Endothelial cell (in vitro differentiated cells): ENCODE measurements at places on chromosomes 5 and 9. TPM values are rescaled to one million over a fixed set of nuclear protein-coding genes. Genes with fewer than 3 reads are reported as not detected.

EPB41L4A gene
- 50.6 TPM for total RNA-seq

- H3K36me3 ChIP-seq: no peaks in the 10 kb centered on the region
- no peak overlapping the region for H3K4me3 ChIP-seq
- peaks cover 5% of the 10 kb centered on the region for H3K27me3 ChIP-seq
- no peak overlapping the region for H3K27ac ChIP-seq
- peak; percentile 56 for DNase-seq
Observed at GRCh38 chr5:151523335-151523734, 67.8 kb downstream of the FAT2 start.

GARIN3 gene
- total RNA-seq: not detected

DNA sequence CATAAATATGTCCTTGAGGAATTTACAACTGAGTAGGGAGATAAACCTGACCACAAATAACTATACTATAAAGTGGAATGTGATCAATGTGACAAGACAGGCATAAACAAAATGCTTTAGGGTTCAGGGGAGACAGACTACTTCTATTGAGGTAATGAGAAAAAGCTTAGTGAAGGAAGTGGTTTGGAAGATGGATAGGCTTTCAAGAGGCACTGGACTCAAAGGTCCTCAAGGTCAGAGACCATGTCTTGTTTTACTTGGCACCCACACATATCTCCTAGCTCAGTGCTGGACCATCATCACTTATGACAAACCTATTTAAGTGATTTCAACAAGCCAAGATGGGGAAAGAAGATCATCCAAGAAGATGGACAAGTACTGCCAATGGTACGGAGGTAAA, 257.8 kb downstream of the BNC2 start:
- no peaks in the 10 kb centered on the region for H3K27me3 ChIP-seq
- H3K36me3 ChIP-seq: no peaks in the 10 kb centered on the region
- H3K4me3 ChIP-seq: no peak overlapping the region
- H3K4me1 ChIP-seq: no peaks in the 10 kb centered on the region

TMC1 gene
- not detected for total RNA-seq

ZBED3 gene
- total RNA-seq: 13.0 TPM

DNA sequence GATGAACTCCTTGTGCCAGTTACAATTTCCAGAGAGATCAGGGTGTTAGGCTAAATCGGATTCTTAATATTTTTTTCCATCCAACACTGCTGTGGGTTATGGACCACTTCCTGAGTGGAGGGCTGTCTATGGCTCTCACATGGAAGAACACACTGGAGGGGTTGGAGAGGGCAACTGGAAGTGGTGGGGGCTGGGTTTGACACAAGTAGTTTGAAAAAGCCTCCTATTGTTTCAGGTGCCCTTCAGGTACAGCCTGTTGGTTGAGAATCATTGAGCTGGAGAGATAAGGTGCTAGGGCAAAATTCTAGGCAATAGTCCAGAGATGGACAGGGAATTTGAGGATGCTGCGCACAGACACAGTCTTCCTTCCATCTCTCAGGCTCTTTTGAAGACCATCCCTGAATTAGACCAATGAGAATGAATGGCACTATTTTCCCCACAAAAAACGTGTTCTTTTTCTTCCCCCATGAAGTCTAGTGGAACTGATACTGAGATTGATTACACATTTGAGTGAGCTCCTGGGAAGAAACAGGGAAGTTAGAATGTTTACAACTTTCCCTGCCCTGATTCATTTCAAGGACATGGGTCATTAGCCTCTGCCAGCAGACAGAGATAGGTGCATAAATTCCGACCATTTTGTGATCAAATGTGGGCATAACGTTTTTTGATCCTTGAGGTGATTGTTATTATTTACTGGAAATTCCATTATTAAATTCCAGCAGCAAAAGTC, 87.7 kb downstream of the ACER2 start:
- H3K36me3 ChIP-seq: no peaks in the 10 kb centered on the region
- no peak for DNase-seq
- no peak overlapping the region for H3K4me3 ChIP-seq
- H3K27ac ChIP-seq: no peak overlapping the region
- H3K27me3 ChIP-seq: peaks cover 3% of the 10 kb centered on the region
- peaks cover 13% of the 10 kb centered on the region for H3K4me1 ChIP-seq

- H3K36me3 ChIP-seq: no peaks in the 10 kb centered on the region
- H3K4me3 ChIP-seq: no peak overlapping the region
- no peak for DNase-seq
- H3K4me1 ChIP-seq: no peaks in the 10 kb centered on the region
- H3K27me3 ChIP-seq: peaks cover 3% of the 10 kb centered on the region
Observed at GRCh38 chr9:85055506-85056202, 386.1 kb downstream of the NTRK2 start.

DNA sequence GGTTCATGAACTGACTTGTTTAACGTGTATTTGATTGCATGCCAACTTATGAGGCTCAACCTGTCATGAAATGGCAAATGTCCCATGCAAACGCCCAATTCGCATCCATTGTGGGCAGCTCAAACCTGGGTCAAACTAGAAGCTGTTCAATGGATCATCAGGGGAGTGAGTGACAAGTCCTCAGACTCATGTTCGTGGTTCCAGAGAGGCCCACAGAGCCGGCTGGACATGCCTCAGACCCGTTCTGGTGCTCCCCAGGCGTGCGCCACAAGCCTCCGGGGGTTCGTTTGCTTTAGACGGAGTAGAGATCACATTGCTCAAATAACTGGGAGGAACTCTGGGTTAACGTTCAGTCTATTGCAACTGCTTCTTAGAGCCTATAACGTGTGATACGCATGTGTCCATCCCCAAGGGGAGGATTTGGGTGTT, 15.0 kb downstream of the GFI1B start:
- DNase-seq: no peak
- peak overlapping the region; percentile 71 for H3K27ac ChIP-seq
- H3K27me3 ChIP-seq: peaks cover 14% of the 10 kb centered on the region
- peaks cover 39% of the 10 kb centered on the region for H3K4me1 ChIP-seq
- peak overlapping the region; percentile 11 for H3K4me3 ChIP-seq

- H3K27me3 ChIP-seq: peaks cover 2% of the 10 kb centered on the region
- no peaks in the 10 kb centered on the region for H3K36me3 ChIP-seq
- H3K27ac ChIP-seq: no peak overlapping the region
- H3K4me3 ChIP-seq: no peak overlapping the region
- no peaks in the 10 kb centered on the region for H3K4me1 ChIP-seq
- DNase-seq: no peak
Observed at GRCh38 chr5:87210743-87211142, 56.9 kb upstream of the RASA1 start.

ZNF883 gene
- total RNA-seq: 6.1 TPM

- DNase-seq: no peak
- peaks cover 34% of the 10 kb centered on the region for H3K4me1 ChIP-seq
- H3K27ac ChIP-seq: peak overlapping the region; percentile 65
- H3K4me3 ChIP-seq: no peak overlapping the region
Observed at GRCh38 chr5:32278406-32278805, 34.3 kb downstream of the MTMR12 start.

RANBP3L gene
- not detected for total RNA-seq

GRCh38 chr5:113266913-113267227, 167.9 kb downstream of the TSSK1B start:
- no peak for DNase-seq
- H3K4me3 ChIP-seq: no peak overlapping the region
- no peak overlapping the region for H3K27ac ChIP-seq
- peaks cover 4% of the 10 kb centered on the region for H3K27me3 ChIP-seq

CMYA5 gene
- 0.36 TPM for total RNA-seq

GRCh38 chr5:39943811-39944210, 519.0 kb upstream of the DAB2 start:
- no peaks in the 10 kb centered on the region for H3K27me3 ChIP-seq
- H3K36me3 ChIP-seq: no peaks in the 10 kb centered on the region
- H3K4me3 ChIP-seq: no peak overlapping the region
- no peak for DNase-seq

DNA sequence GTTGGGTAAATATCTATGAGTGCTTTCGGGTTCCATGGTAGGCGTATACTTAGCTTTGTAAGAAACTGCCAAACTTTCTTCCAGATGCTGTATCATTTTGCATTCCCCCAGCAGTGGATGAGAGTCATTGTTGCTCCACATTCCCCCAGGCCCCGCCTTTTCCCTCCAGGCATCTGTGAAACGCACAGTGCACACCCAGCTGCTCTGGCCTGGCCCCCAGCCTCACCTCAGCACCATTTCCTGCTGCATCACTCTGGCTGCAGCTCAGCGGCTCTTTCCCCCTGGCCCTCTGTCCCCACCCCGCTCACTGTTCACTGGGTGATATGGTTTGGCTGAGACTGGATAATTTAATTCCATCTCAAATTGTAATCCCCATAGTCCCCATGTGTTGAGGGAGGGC, 76.6 kb upstream of the SPTLC1 start:
- no peak for DNase-seq
- peaks cover 2% of the 10 kb centered on the region for H3K27me3 ChIP-seq
- H3K4me3 ChIP-seq: no peak overlapping the region
- no peak overlapping the region for H3K27ac ChIP-seq
- no peaks in the 10 kb centered on the region for H3K36me3 ChIP-seq

DNA sequence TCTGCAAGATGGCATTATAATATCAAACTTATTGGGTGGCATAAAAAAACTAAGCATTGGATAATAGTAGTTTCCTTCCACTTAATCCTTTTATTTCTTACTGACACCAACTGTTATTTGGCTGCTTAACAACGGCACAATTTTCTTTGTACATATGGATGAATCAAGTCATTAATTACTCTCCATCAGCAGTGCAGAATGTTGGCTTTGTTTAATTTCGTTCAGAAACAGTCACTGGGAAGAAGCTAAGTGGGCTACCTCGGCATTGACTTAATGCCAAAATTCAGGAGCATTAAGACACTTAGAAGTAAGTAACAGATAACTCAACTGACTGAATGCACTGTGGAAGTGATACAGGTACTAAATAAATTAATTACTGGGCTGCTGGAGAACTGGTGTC, 460.4 kb downstream of the CTNND2 start:
- no peaks in the 10 kb centered on the region for H3K27me3 ChIP-seq
- no peak for DNase-seq
- no peak overlapping the region for H3K27ac ChIP-seq
- no peak overlapping the region for H3K4me3 ChIP-seq
- no peaks in the 10 kb centered on the region for H3K36me3 ChIP-seq

DNA sequence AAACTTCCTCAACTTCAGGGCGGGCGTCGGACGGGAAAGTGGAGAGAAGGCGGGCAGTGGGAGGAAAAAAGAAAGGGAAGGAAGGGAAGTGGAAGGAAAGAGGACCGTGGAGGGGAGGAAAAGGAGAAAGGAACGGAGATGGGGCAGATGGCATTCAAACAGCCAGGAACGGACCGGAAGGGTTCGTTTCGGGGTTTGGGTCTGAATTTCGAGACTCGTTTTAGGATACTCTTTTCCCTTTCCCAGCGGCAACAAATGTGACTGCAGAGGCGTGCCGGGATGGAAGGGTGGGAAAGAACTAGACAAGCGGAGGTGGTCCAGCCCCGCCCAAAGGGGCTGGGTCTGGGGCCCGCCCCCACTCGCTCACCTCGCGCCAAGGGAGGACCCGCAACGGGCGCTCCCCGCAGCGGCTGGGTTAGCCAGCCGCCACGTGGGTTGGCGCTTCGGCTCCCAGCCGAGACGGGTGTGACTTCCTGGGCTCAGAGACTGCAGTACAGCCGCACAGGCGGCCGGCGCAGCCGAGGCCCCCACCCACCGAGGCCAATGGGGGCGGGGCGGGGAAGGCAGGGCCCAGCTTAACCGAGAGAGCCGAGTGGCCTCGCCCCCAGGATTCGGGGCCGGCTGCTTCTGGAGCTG, 2.7 kb downstream of the VCAN start:
- peak; percentile 77 for DNase-seq
- H3K36me3 ChIP-seq: no peaks in the 10 kb centered on the region
- H3K27ac ChIP-seq: peak overlapping the region; percentile 82

DNA sequence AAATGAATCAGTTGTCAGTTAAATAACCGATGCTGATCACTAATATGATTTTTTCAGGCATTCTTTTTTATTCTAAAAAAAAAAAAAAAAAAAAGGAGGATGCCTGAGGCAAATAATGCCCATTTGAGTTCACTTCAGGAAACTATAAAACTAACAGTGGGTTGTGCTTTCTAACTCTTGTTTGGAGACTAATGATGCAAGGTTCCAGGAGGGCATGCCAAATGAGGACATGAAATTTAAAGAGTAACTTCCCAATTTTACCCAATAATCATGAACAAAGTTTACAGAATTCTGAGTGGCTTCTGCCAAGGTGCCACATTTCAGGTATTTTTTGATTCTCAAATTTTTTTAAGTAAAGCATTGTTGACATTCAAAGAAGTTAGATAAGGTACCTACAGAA, 41.0 kb downstream of the CEP120 start:
- no peak overlapping the region for H3K4me3 ChIP-seq
- no peaks in the 10 kb centered on the region for H3K36me3 ChIP-seq
- no peak overlapping the region for H3K27ac ChIP-seq
- no peak for DNase-seq
- H3K4me1 ChIP-seq: no peaks in the 10 kb centered on the region

DNA sequence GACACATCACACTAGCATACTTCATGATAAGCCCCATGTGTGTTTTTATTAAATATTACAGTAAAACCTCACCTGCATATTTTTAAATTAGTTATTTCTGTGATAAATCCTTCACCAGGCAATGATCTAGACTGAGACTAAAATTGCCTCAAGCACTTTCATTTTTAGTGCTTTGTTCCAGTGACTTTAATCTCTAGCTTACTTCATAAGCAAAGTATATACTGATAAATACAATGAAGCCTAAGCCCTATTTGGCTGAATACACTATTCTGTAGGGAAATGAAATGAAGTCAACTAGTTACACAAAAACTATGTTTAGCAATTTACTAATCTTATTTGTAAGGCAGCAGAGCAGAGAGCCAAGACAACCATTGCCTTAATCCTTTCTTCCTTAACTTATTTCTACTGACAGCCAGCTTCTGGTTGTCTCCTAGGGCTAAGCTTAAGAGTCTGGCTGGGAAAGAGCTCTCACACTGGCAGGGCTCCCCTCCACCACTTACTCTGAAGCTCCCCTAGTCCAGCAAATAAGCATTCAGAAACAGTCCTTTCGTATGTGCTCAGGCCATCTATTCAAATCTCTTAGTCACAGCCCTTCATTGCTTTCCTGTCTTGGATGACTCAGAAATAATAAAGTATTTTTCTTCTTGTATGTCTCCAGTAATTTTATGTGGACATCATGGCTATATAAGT, 31.4 kb upstream of the MTAP start:
- peaks cover 2% of the 10 kb centered on the region for H3K27me3 ChIP-seq
- no peak overlapping the region for H3K27ac ChIP-seq
- DNase-seq: no peak
- H3K36me3 ChIP-seq: no peaks in the 10 kb centered on the region

DNA sequence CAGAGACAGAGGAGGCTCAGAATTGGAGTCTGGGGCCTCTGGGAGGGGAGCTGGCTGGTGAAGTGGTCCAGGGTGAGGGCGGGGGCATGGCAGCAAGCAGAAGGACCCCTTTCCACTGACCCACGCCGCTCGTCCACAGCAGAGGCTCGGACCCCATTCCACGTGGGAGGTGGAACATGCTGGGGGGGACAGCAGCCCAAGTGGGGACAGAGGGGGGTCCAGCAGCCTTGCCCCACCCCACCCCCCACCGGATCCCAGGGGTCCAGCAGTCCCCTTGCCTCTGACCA, 25.4 kb upstream of the NKD2 start:
- H3K27me3 ChIP-seq: peaks cover 6% of the 10 kb centered on the region
- H3K27ac ChIP-seq: no peak overlapping the region
- DNase-seq: no peak
- no peak overlapping the region for H3K4me3 ChIP-seq
- peaks cover 6% of the 10 kb centered on the region for H3K36me3 ChIP-seq
- H3K4me1 ChIP-seq: peaks cover 19% of the 10 kb centered on the region
